ENCODE measurements at places on chromosomes 6 and 20.

- DNase-seq, result no peak
These were observed 86.1 kb upstream of the SIRPA start for GRCh38 chr20:1809131-1809572.

DNA sequence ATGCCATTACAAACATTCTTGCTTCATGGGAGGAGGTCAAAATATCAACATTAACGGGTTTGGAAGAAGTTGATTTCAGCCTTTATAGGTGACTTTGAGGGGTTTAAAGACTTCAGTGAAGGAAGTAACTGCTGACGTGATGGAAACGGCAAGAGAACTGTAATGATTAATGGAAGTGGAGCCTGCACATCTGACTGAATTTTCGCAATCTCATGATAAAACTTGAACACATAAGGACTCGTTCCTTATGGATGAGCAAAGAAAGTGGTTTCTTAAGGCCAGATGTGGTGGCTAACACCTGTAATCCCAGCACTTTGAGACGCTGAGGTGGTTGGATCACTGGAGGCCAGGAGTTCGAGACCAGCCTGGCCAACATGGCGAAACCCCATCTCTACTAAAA, 226.1 kb downstream of the BCAS1 start:
- DNase-seq, result no peak

DNA sequence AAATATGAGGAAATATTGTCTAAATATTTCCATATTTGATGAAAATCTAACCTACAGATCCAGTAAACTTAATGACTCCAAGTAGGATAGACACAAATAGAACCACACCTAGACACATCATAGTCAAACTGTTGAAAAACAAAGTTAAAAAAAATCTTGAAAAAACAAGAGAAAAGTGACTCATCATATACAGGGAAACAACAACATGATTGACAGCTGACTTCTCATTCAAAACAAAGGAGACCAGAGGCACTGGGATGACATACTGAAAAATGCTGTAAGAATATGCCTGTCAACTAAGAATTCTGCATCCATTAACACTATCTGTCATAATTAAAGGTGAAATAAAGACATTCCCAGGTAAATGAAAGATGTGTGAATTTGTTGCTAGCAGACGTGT, 38.8 kb downstream of the BMP2 start:
- no peak for DNase-seq

DNA sequence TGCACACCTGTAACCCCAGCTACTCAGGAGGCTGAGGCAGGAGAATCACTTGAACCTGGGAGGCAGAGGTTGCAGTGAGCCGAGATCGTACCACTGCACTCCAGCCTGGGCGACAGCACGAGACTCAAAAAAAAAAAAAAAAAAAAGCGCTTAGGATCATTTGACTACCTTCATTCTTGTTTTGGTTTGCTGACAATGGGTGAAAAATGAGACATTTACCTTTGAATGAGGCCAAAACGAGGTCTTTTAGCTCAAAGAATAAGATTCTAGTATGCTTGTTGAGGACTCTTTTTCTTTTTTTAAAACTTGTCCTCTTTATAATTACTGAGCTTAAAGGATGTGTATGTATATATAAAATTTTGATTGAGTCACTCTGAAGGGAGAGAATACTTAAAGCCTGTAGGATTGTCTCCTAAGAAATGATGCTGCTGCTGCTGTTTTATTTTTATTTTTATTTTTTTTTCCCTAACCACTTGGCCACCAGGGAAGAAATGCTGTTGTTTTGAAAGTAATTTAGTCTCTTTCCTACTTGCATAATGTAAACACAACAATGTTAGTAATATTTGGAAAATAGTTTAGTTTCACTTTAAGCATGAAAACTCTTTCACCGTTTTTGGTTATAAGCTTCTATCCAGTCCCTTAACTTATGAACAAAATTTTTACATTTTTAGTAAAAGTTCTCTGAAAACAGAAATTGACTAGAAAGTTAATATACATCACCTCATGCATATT, 7.9 kb downstream of the UBR2 start:
- DNase-seq, result no peak

DNA sequence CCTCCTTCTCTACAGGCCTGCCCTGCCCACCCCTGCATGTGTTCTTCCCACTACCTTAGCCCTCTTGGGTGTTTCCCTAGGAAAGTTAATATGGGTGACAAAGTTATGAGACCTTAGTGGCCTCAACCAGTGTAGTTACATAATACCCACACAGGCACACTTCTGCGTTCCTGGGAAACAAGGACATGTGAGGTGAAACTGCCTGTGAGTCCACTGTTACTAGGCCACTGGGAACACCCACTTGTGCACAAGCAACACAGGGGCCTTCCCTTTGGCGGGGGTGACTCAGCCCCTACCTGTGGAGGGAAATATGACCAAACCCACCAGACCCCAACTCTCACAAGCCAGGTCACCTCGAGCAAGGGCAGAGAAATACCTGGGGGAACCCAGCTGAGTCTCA, 12.8 kb downstream of the PI16 start:
- DNase-seq, result no peak

- no peak for DNase-seq
These were observed 32.1 kb upstream of the TCFL5 start for GRCh38 chr20:62893700-62894099.

DNA sequence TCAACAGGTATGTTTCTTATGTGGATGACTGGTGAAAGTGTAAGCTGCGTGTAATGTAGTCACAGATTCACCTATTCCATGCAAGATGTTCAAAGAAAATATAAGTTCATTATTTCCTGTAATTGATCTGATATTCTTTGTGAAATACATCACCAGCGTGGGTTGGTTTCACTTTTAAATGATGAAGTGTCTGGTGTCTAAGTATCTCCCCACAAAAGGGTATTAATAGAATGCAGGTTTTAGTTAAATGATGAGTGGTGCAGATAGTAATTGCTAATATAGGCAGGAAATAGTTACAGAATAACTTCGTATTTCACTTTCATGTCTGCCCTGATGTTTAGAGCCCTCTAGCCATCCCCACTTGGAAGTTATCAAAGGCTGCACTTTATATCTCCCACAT, 22.2 kb downstream of the PGBD1 start:
- no peak for DNase-seq

- no peak for DNase-seq
These were observed 3.1 kb downstream of the NNAT start for GRCh38 chr20:37523911-37524700.

DNA sequence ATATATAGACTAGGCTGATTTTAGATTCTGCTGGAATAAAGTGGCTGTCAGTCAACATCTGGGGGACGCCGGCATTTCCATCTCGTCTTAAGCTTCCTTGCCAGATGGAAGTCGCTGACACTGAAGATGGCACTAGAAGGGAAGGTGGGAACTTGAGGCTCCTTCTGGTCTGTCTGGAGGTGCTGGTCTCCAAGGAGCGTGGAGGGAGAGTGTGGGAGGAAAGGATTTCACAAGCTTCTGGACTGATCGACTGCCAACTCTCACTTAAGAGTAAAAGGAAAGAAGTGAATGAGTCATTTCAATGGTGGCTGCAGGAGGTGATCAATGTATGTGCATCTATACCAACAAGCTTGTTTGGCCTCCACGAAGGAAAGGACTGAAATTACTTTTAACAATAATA, 40.4 kb downstream of the DUSP22 start:
- no peak for DNase-seq

DNA sequence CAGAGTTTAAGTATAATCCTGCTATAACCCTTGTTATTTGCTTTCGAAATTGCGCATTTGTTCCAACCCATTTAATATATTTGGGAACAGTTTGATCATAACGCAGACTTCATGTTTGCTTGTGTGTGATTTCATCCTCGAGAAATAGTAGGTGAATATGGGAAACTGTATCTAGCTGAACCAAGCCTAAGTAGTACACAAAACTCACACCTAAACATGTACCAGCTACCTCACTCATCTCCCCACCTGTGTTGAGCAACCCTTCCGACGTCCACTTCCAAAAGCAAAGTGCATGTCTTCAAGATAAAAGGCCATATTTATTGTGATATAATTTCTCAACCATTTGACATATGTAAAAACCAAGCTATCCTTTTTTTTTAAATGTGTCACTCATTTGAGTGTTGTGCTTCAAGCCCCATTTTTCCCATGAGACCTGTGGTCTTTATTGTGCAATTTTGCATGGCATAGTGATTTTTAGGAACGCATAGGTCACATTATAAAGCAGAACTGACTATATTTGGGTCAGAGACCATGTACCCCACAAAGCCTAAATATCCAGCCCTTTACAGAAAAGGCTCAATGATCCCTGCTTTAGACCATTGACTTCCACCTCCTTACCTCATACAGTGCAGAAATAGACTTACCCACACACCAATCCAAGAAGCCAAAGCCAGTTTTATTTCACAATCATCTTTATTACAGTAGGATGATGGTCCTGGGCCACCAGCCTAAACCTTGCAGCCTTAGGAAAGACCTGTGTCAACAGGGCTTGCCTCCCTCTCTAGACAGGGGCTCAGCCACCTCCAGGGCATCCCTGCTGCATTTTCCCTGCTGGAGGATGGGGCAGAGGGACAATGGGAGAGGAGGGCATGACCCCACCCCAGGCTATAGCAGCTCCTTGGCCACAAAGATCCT, 7.1 kb downstream of the CCND3 start:
- no peak for DNase-seq

GRCh38 chr20:52003415-52003814, 188.2 kb downstream of the ZFP64 start:
- DNase-seq, result no peak

GRCh38 chr6:89184344-89184743, 32.8 kb downstream of the GABRR1 start:
- DNase-seq, result no peak

- DNase-seq, result no peak
These were observed 527.0 kb upstream of the JARID2 start for GRCh38 chr6:14718861-14719260.

- no peak for DNase-seq
These were observed 205.9 kb downstream of the ZMYND8 start for GRCh38 chr20:47150403-47151152.

- DNase-seq, result no peak
These were observed 93.8 kb downstream of the GPR63 start for GRCh38 chr6:96743496-96743895.

DNA sequence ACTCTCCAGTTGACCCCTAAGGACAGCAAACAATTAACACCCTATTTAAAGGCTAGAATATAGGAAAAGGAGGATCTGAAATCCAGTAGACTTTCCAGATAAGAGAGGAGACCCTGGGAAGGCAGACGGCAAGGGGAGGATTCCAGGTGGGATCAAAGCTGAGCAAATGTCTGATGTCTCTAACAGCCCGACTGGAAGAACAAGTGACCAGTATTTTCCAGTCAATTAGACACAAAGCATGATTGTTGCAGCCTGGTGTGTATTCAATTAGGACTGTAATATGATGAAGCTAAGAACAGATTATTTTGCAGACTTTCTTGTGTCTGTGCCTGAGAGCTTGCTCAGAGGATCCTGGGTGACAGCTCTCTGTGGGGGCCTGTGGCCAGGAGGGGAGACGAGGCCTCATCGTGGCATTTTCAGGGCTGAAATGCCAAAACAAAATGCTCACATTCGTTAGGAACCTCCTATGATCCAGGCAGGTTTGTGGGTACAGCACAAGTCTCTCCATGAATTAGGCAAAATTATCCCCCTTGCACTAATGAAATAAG, 471.8 kb upstream of the AGPAT4 start:
- no peak for DNase-seq

- no peak for DNase-seq
These were observed 58.7 kb upstream of the RNF24 start for GRCh38 chr20:4073852-4074741.

DNA sequence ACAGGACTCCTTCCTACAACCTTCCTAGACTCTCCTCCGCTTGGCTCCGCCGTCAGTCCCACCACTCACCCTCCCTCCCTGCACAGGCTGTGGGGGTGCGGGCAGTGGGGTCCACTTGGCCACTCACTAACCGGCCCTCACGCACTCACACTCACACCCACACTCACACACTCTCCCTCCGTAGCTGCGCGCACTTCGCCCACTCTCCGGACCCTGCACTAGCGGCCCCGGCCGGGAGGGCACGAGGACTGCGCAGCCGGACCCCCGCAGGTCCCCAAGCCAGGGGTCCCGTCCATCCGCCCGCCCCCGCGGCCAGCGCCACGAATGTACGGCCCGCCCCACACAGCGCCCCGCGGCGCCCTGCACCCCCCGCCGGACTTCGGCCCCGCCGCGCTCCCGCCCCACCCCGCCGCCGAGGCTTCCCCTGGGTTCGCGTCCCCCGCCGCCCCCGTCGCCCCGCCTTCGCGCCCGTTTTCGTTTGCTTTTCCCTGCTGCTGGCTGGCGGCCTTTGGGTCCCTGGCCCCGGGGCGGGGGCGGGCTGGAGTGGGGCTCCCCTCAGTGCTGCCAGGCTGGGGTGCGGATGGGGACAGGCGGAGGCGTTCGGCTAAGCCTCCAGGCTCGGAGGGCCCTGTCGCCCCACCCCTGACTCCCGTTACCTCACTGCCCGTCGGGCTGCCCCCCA, 23.0 kb upstream of the SLC22A7 start:
- DNase-seq, result no peak
